ENCODE measurements at places on chromosomes 6 and 20.

GRCh38 chr6:28807682-28808280 is 116.0 kb downstream of the TRIM27 start:
- peak; percentile 70 for DNase-seq

- DNase-seq = no peak
Observed at GRCh38 chr20:29409833-29410805, 1847.3 kb upstream of the DEFB115 start.

DNA sequence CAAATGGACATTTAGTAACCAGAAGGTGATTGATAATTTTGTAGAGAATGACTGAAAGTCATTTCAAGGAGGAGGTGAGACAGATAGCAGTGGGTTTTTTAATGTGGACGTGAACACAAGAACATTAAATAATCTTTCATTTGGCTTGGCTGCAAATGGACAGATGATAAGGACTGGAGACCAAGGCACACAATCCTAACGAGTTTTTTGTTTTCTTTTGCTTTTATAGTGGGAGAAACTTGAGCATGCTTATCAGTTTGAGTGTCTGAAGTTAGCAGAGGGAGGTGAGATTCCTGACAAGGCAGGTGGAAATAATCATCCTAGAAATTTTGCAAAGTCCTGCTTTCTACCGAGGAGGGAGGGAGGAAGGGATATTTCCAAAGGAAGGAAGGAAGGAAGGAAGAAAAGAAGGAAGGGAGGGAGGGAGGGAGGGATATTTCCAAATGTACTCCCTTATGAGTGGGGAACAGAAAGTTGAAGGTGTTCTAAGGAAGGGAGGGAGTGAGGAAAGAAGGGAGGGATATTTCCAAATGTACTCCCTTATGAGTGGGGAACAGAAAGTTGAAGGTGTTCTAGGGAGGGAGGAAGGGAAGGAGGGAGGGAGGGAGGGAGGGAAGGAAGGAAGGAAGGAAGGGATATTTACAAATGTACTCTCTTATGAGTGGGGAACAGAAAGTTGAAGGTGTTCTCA is 63.1 kb downstream of the RNF217 start:
- no peak for DNase-seq

GRCh38 chr6:86192123-86192522 is 549.4 kb upstream of the SYNCRIP start:
- peak; percentile 14 for DNase-seq

GRCh38 chr6:164068527-164068926 is 654.0 kb downstream of the QKI start:
- DNase-seq = no peak

GRCh38 chr6:124858564-124858963 is 103.7 kb upstream of the RNF217 start:
- no peak for DNase-seq

- no peak for DNase-seq
Observed at GRCh38 chr6:12958052-12958706, 241.6 kb downstream of the PHACTR1 start.

- no peak for DNase-seq
Observed at GRCh38 chr6:52538252-52538900, 38.5 kb downstream of the TRAM2 start.
